HT1080 (cell line): ENCODE measurements at places on chromosomes 7 and 10. TPM values are rescaled to one million over a fixed set of nuclear protein-coding genes. Genes with fewer than 3 reads are reported as not detected.

The BAIAP2L1 gene
- 7.3 and 11.1 TPM in 2 replicates for total RNA-seq

DNA sequence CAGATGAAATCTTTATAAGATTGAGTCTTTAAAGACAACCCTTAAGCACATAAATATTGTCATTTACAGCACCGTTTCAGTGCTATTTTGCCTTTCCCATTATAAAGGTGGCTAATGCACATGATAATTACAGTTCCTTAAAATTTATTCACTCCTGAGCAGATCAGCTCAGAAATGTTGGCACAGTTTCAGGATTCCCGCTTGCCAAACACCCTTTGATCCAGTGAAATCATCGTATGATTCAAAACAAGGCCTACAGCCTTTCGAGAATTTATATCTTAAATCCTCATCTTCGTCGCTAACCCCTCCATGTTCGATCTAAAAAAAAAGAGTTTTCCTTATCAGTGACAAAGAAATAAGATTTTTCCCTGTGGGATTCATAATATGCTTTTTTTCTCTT, 14.1 kb upstream of the SOSTDC1 start:
- DNase-seq, result no peak

DNA sequence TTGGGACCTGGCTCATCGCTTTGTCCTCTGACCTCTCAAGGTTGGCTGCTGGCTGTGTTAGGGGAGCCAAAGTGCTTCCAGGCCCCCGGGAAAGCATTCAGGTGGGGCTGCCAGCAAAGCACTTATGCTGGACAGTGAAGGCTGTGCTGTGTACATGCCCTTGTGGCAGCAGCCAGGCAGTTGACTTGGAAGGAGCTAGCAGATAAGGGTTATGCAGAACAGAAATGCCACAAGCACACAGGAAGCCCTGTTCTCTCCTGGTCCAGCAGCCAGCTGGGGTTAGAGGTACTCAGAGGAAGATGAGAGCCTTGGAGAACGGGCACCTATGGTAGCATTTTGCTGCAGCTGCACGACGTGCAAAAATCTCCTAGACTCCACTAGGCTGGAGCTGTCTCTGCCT, 35.2 kb upstream of the OR9A4 start:
- DNase-seq, result no peak

- no peak for DNase-seq
Measured at GRCh38 chr7:919114-919442, 35.4 kb downstream of the ADAP1 start.
